ENCODE measurements at places on chromosomes 12 and 14.

GRCh38 chr12:480831-481816 is 21.4 kb downstream of the B4GALNT3 start:
- DNase-seq = no peak

- DNase-seq = no peak
These were observed 24.6 kb downstream of the ZNF26 start for GRCh38 chr12:133010657-133011297.

DNA sequence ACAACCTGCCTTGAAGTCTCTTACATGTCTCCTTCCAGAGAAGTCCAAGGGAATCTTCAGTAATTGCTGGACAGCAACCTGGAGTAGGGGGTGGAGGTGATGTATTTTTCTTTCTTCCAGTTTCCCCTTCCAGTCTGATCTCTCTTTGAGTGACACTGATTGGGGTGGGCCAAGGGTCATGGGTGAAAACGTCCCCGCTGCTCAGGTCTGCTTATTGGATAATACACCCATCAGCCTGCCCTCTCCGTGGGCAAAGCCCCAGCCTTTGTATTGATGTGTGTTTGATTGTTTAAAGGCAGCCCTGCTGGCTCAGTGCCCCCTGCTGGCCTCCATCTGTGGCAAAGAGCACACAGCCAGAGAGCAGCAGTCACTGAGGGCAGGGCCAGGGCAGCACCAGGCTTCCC is 35.7 kb upstream of the ATP2A2 start:
- peak; percentile 6 for DNase-seq

DNA sequence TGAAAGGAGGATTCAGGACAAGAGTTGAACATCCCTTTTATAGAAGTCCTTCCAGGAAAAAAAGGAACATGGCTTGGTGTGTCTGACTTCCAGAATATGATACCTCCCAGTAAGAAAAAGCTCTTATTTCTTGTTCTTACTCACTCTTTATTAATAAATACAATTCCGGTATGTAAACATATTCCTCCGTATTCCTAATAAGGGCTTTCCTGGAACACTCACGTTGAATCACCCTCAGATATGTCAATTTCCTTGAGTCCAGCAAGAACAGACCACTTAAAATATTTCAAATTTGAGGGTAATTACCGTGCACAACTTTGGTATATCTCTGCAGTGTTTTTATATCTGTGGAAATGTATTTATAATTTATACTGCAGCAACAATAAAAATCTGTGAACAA is 385.6 kb downstream of the SYT1 start:
- no peak for DNase-seq

DNA sequence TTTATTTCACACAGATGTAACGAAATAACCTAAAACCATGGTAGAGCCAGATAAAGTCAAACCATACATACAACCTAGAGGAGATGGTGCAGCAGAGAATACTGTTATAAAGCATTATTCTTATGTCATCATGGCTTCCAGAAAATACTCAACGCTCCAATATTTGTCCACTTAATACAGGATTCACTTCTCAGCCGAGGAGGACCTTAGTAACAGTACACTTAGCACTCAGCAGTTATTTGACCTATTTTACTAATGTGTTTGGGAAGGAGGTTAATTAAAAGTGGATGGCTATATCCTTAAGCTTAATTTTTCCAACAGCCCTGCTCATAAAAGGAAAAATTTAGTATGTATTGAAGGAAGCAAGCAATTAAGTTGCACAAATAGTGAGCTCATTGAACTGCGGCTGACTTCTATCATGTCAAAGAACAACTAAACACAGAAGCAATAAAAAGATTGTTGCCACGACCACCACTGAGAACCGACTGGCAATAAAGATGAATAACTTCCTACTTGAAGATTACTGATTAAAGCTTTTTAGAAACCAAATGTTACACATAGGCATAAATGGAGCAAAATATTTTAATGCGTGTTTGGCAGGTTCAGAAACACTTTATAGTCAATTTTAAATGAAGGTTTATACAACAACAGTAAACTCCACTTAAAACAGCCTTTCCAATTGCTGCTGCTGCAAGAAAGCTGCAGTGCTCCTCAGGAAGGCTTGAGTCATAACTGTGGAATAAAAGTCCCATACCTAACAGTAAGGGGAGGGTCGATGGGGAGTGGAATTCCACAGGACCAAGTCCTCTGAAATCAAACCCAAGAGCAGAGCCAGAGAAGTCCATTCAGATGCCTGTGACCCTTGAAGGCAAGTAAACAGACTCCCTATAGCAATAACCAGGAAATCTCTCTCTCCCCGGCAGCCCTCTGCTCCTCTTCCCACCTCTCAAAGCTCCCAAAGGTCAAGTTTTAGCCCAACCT is 218.9 kb upstream of the CDKN3 start:
- DNase-seq = no peak

- DNase-seq = no peak
These were observed 22.1 kb upstream of the SRGAP1 start for GRCh38 chr12:63822352-63822751.

DNA sequence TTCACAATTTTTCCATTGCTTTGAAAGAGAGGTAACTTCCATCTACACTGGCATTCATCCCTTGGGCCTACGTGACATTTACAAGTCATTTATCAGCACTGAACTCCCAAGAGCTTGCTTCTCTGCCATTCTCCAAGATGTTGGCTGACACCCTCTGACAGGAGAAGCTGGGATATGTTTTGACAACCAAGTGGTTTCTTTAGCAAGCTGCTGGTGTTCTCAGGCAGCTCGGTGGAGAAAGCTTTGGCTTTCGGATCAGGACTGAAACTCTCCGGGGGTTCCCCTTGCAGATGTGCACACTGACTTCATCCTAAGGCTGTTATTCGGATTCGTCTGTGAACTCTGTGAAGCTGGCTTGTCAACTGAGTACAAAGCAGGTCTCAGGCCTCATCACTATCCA is 15.7 kb downstream of the KCNA5 start:
- no peak for DNase-seq

DNA sequence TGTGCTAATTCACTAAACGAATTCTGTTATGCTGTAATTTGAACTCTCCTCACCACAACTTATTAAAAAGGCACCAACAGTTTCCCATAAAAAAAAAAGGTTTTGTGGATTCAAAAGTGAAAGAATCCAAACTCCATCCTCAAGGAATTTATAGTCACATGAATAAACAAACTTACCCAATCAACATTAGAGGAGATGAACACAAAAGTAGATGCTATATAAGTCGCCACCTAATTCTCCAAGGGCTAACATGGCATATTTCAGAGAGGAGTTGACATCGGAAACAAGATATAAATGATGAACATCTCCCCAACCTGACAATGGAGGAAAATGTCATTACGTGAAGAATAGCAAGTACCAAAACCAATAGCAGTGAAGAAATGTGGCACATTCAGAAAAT is 265.5 kb upstream of the PRKD1 start:
- DNase-seq = no peak

DNA sequence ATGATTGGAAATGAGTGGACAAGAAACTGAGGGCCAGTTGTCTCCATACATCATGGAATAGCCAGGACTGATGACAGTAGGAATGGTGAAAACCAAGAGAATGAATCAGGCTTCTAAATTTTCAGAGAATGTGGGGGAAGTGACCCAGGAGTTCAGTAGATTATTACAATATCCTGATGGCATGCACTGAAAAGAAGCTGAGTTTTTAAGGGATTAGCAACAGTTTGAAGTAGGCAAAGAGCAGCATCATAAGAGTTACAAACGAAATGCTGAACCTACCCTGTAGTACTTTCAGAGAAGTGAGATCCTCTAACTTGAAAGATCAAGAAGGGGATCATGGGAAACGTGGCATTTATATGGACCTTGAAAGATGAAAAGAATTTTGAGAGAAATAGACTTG is 13.2 kb downstream of the SLC2A14 start:
- DNase-seq = no peak

DNA sequence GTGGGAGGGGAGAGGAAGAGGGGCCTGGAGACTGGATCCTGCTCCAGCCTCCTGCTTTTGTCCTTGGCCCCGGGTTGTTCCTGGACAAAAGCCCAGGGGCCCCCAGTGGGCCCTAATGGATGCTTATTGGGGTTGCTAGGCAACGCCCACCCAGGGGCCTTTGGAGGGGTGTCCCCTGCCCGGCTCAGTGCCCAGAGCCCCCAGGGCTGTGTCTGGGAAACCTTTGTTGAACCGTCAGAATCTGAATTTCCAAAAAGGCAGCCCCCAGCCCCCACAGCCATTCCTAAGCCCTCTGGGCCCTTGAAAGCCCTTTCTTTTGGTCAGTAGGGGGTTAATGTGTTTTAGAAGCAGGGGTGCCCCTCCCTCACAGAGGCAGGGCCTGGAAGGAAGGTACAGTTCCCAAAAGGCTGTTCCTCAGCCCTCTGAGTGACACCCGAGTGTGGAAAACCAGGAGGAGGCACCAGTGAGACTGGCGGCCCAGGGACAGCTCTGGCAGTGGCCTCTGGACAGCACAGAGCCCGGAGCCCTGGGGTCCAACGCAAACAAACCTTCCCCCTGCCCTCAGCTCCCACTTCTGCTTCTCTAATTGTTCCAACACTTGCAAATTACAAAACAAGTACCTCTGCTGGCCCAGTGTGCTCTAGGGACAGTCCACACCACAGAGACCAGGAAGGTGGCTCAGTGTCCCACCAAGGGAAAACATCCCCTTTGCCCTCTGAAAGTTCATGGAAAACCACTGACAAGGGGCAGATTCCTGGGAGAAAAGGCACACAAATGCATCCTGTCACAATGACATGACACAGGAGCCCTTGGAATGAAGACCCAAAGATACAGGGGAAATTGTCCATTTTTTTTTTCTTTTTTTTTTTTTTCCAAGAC is 19.4 kb downstream of the HHIPL1 start:
- no peak for DNase-seq

- DNase-seq = no peak
These were observed 65.2 kb downstream of the MARK3 start for GRCh38 chr14:103450416-103450815.

- no peak for DNase-seq
These were observed 3.1 kb downstream of the SMOC1 start for GRCh38 chr14:69882116-69882864.

DNA sequence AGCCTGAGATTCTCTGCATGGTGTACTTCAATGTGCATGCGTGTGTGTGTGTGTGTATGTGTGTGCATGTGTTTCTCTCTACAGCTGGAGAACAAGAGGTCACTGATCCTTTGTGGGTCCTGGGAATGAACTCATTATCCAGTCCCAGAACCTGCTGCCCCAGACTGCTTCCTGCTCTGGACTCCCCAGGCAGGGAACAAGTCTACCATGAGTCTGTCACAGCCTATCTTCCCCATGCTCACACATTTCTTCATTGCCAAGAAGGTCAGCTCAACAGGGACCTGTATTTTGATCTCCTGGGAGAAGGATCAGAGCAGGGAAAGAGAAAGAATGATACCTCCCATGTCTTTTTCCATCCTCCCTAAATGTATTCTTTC is 2.9 kb upstream of the AGAP2 start:
- no peak for DNase-seq

Data from stimulated activated CD8-positive, alpha-beta memory T cell treated with anti-CD3 and anti-CD28 coated beads, Interleukin-15, amount 100 ng/mL, for 48 hours (primary cell).